Activated T-helper 1 cell treated with anti-CD3 and anti-CD28 coated beads, Interleukin-12 subunit alpha, Interleukin-12 subunit beta, Interleukin-2, Interleukin-4 antibody, amounts not matched to agents 30 ng/mL and 10 ng/mL and 1 ng/mL, durations not matched to agents 14 hours and 24 hours and 36 hours (primary cell): ENCODE measurements at places on chromosomes 13 and 19.

GRCh38 chr13:30705680-30706079, 29.7 kb upstream of the ALOX5AP start:
- peaks cover 15% of the 10 kb centered on the region for H3K4me1 ChIP-seq
- no peak overlapping the region for H3K4me3 ChIP-seq
- DNase-seq = no peak
- H3K36me3 ChIP-seq = no peaks in the 10 kb centered on the region
- peaks cover 8% of the 10 kb centered on the region for H3K27me3 ChIP-seq

GRCh38 chr13:21100994-21101757, 39.8 kb upstream of the LATS2 start:
- no peak overlapping the region for H3K27ac ChIP-seq
- H3K4me3 ChIP-seq = no peak overlapping the region
- H3K4me1 ChIP-seq = no peaks in the 10 kb centered on the region
- no peak for DNase-seq
- no peaks in the 10 kb centered on the region for H3K36me3 ChIP-seq

DNA sequence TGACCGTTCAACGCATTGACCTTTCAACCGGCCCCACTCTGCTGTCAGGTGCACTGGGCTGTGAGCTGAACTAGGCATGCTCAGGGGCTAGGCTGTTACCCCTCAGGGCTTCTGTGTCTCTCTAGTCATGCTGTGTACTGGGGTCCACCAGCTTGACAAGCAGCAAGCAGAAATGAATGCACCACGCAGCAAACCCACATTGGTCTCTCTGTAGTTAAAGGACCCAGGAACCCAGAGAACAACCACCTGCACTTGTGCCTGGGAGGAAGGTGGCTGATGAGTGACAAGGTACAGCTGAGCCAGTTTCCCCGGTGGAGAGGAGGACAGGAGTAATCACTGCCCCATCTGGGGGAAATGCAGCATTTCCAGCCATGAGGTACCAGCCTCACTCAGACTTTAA, 159.9 kb downstream of the USP12 start:
- H3K4me1 ChIP-seq = no peaks in the 10 kb centered on the region
- no peaks in the 10 kb centered on the region for H3K36me3 ChIP-seq
- H3K4me3 ChIP-seq = no peak overlapping the region
- H3K27me3 ChIP-seq = peaks cover 27% of the 10 kb centered on the region
- no peak overlapping the region for H3K27ac ChIP-seq

- DNase-seq = no peak
- H3K27ac ChIP-seq = no peak overlapping the region
- no peaks in the 10 kb centered on the region for H3K27me3 ChIP-seq
- H3K36me3 ChIP-seq = no peaks in the 10 kb centered on the region
- H3K4me3 ChIP-seq = no peak overlapping the region
Measured at GRCh38 chr13:88840085-88840484, 1168.9 kb downstream of the SLITRK5 start.

DNA sequence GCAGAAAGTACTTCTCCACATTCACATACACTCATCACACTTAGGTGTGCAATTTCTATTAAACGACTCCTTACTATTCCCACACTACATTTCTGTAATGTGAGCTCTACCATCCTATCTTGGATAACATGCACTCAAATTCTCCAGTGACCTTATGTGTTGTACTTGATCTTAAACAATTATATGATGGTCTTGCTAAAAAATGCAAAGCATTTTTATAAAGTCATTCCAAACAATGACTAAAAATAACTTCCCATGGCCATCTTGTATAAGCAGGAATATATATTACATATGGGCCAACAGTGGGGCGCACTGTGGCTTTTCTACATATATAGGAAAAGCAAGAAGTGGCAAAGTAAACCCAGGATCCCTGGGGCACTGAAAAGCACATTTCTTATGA, 155.5 kb downstream of the FLT1 start:
- no peak overlapping the region for H3K27ac ChIP-seq
- H3K27me3 ChIP-seq = peaks cover 4% of the 10 kb centered on the region
- H3K36me3 ChIP-seq = peaks cover 7% of the 10 kb centered on the region
- H3K4me1 ChIP-seq = no peaks in the 10 kb centered on the region
- no peak for DNase-seq
